T-helper 17 cell (primary cell): ENCODE measurements at places on chromosomes 1 and 21. TPM values are rescaled to one million over a fixed set of nuclear protein-coding genes. Genes with fewer than 3 reads are reported as not detected.
A peak's percentile ranks its signal among the peaks of the same experiment; 100 is the strongest.

DNA sequence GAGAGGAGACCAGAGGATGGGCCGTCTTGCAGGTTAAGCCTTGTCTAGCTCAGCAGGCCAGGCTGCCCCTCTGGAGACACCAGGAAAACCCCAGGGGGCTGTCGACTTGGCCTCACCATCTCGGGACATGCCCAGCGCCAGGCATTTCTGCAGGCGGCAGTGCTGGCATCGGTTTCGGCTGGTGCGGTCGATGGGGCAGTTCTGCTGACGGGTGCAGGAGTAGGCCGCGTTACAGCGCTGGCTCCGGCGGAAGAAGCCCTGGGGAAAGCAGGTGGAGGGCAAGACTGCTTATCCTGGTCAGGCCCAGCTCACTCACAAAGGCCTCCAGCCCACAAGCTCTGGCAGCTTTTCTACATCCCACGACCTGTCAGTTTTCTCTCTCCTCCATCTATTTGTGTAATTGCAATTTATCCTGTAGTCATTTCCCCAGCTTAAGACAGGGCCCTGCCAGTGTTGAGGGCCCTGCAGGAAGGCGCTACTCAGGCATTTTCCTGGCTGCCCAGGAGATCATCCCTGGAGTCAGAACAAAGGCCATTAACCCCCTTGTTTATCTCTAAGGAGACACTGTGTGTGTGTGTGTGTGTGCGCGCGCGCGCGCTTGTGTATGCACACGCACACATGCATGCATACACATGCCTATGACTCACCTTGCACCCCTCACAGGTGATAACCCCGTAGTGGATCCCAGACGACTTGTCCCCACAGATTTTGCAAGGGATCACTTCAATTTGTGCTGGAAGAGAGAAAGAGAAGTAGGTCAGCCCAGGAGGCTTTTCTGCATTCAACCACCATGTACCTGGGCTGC, 11.5 kb upstream of the LINGO4 start:
- H3K4me3 ChIP-seq: peak overlapping the region; percentile 97
- no peaks in the 10 kb centered on the region for H3K27me3 ChIP-seq
- peaks cover 7% of the 10 kb centered on the region for H3K36me3 ChIP-seq
- peak overlapping the region; percentile 98 for H3K27ac ChIP-seq

- H3K27ac ChIP-seq: no peak overlapping the region
- no peaks in the 10 kb centered on the region for H3K27me3 ChIP-seq
- peaks cover 32% of the 10 kb centered on the region for H3K4me1 ChIP-seq
- H3K36me3 ChIP-seq: no peaks in the 10 kb centered on the region
- no peak for DNase-seq
Measured at GRCh38 chr1:24389231-24389678, 24.3 kb downstream of the STPG1 start.

GRCh38 chr1:170402476-170403311, 129.3 kb upstream of the GORAB start:
- no peak overlapping the region for H3K27ac ChIP-seq
- H3K27me3 ChIP-seq: peaks cover 24% of the 10 kb centered on the region
- H3K4me3 ChIP-seq: no peak overlapping the region
- H3K36me3 ChIP-seq: no peaks in the 10 kb centered on the region

DNA sequence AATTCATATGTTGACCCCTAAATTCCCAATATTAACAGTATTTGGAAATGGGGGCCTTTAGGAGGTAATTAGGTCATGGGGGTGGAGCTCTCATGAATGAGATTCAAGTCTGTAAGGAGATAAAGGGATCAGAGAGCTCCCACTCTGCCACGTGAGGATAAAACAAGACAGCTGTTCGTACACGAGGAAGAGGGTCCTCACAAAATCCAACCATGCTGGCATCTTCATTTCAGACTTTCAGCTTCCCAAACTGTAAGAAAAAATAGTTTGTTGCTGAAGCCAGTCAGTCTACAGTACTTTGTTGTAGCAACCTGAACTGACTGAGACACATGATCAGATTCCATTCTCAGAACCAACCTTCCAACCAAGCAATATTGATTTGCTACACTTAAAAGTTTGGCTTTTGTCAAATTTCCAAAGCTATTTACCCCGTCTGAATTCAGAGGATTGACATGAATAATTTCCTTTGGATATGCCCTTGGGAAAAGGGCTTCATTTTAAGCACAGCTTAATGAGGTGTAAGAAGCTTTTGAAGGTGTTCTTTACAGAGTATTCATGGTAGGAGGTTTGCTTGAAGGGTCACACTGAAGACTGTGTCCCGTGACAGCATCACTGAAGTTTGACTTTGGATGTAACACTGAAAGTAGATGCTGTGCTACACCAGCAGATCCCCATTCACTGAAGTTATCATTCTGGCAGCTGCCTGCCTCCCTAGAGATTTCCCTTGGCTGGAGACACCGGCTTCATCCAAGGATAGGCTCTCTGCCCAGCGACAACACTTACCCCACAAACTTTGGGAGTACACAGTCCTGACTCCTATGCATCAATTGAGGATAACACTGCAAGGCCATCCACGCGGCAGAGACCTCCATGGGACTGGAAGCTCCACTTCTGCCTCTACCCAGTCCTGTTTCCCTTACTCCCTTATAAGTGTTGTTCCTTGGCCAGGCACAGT, 4.9 kb upstream of the OMA1 start:
- DNase-seq: no peak
- no peak overlapping the region for H3K27ac ChIP-seq
- peaks cover 37% of the 10 kb centered on the region for H3K27me3 ChIP-seq

- H3K36me3 ChIP-seq: peaks cover 2% of the 10 kb centered on the region
- H3K4me3 ChIP-seq: no peak overlapping the region
- H3K4me1 ChIP-seq: no peaks in the 10 kb centered on the region
- no peak overlapping the region for H3K27ac ChIP-seq
Measured at GRCh38 chr1:236020359-236021219, 44.3 kb downstream of the NID1 start.

GRCh38 chr1:67149179-67149770, 14.5 kb upstream of the C1orf141 start:
- H3K4me3 ChIP-seq: no peak overlapping the region
- peaks cover 7% of the 10 kb centered on the region for H3K27me3 ChIP-seq
- H3K4me1 ChIP-seq: peaks cover 24% of the 10 kb centered on the region
- peaks cover 4% of the 10 kb centered on the region for H3K36me3 ChIP-seq
- no peak for DNase-seq

The SLC9C2 gene
- total RNA-seq: not detected

The SEMA6C gene
- 9.5 TPM for total RNA-seq

The LEFTY2 gene
- total RNA-seq: not detected
